HS-27A (cell line): ENCODE measurements at places on chromosomes 2 and 18.
A peak's percentile ranks its signal among the peaks of the same experiment; 100 is the strongest.

DNA sequence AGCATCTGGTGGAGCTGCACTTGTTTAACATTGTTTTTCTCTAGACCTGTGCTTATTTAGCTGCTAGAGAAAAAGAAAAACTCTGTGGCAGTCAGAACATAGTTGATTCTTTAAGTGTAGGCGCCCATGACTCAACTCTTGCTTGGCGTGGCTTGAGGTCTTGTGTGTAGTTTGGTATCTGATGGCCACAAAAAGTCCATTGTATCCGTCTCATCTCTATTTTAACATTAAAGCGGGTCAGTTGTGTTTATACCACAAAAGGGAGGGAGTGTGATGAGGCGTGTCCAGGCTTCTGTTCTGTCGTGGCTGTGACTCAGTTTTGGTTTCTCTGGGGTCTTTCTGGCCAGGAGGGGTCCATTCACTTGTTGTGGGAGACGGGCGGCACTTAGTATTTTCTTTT lies 24.2 kb upstream of the UGT1A8 start:
- DNase-seq, result no peak

- DNase-seq, result no peak
These were observed 67.7 kb downstream of the ZNF521 start for GRCh38 chr18:25284281-25284680.

DNA sequence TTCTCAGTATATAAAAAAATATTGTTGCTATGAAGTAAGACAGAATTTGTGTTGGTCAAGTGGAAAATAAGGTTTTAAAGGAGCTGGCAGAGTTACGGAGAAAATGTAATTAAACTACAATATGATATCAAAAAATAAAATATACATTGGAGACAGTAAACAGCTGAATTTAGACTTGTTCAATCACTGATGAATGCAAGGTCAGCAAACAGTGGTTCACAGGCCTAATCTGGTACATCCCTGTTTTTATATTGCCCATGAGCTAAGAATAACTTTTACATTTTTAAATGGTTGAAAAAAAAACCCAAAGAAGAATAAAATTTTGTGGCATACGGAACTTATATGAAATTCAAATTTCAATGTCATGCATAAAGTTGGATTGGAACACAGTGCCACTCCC lies 131.0 kb upstream of the TRIB2 start:
- DNase-seq, result no peak

- DNase-seq, result no peak
These were observed 319.0 kb downstream of the STK39 start for GRCh38 chr2:167928434-167928833.

DNA sequence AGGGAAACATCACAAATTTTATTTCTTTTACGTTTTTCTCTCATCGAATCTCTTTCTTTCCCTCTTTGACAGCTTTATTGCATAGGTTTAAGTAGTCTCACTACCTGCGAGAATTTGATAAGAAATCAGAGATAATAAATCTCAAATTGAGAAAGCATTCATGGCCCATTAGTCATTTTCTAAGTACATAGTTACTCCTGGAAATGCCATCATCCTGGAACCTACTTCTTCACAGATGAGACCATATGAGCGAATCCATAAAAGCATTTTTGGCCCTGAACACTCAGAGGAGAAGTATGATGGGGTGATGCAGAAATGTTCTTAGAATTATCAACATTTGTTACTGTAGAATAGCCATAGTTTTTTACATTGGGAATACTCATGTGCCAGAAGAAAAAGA lies 138.0 kb upstream of the ARHGAP28 start:
- peak; percentile 35 for DNase-seq
